ENCODE measurements at places on chromosomes 5 and 9.
A peak's percentile ranks its signal among the peaks of the same experiment; 100 is the strongest.

DNA sequence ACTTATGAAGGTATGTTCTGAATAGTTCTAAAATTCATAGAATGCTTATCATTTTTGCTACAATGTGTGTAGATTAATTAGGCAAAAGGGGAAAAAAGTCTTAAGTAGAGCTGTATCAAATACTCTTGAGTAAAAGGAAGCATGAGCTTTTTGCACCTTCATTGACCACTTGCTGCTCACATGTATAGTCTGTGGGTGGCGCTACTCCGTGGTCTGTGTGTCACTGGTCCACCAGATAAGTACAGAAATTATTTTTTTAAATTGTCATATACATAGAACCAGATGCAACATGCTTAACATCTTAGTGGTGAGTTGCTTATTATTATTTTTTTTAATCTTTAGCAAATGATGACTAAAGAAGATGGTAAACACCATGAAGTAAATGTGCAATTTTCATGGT lies 130.2 kb downstream of the MAN2A1 start:
- no peak for DNase-seq

DNA sequence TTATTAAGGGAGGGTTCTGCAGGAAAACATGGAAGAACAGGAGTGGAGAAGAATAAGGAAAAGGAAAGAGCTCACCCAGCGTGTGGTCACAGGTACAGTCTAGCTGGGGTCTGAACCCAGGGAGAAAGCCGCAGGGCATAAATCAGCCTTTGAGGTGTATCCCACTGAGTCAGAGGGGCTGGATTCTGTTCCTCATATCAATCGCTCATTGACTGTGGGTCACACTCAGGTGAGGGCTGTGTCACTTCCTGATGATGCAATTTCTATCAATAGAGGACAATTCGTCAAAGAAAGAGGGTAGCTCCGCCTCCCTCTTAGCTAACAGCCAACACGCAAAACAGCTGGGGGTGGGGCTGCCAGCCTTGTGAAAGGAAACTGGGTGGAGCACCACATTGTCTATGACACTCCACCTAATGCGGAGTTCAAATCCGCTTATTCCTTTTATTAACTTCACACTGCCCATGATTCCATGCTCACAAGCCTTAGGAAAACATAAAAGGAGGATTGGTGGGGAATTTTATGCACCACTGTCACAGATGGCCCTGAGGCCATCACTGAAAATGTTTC lies 176.2 kb downstream of the ICE1 start:
- no peak for DNase-seq

GRCh38 chr5:13460587-13460986 lies 483.9 kb downstream of the DNAH5 start:
- DNase-seq = no peak

DNA sequence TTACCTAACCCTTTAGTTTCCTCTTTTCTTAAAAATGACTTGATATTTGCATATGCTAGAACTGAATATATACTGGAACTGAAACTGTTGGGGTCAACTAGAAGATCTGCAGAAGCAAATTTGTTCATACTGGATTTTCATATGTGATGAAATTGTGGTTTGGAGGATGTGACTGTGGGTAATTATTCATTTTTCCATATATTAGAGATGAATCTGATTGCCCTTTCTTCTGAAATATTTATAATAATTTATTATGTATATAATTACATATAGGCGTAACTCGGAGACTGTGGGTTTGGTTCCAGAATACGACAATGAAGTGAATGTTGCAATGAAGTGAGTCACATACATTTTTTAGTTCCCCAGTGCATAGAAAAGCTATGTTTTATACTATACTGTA lies 149.1 kb downstream of the ATP10B start:
- DNase-seq = no peak

DNA sequence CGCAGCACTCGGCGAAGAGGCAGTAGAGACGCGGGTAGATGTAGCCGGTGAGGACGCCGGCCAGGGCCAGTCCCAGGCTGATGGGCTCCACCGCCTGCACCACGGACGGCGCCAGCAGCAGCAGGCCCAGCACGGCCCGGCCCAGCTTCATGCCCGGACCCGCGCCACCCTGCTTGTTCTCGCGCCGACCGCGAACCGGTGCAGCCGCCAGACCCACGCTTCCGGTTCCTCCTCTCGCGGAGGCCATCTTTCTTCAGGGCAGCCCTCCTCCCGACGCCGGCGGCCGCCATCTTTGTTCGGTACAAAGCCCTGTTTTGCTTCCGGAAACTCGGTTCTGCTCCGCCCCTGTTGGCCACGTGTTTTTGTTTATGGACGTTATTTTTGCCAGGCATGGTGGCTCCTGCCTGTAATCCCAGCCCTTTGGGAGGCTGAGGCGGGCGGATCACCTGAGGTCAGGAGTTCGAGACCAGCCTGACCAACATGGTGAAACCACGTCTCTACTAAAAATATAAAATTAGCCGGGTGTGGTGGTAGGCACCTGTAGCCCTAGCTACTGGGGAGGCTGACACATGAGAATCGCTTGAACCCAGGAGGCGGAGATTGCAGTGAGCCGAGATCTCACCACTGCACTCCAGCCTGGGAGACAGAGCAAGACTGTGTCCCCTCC lies at the start of gene TOR1A:
Gene TOR1A, minus strand, starts transcription at position 202 of the 667 bp plus-strand sequence. Its CDS starts 51 bp downstream, at position 151.
- DNase-seq = peak; percentile 97

- no peak for DNase-seq
These were observed 201.3 kb downstream of the MPDZ start for GRCh38 chr9:13078164-13078563.

GRCh38 chr5:103258957-103259704 lies 568 bp downstream of the MACIR start:
- no peak for DNase-seq

- DNase-seq = peak; percentile 78
These were observed 1.0 kb upstream of the RXRA start for GRCh38 chr9:134325096-134325812.

GRCh38 chr9:130890124-130890523 lies 6.5 kb downstream of the QRFP start:
- DNase-seq = no peak

DNA sequence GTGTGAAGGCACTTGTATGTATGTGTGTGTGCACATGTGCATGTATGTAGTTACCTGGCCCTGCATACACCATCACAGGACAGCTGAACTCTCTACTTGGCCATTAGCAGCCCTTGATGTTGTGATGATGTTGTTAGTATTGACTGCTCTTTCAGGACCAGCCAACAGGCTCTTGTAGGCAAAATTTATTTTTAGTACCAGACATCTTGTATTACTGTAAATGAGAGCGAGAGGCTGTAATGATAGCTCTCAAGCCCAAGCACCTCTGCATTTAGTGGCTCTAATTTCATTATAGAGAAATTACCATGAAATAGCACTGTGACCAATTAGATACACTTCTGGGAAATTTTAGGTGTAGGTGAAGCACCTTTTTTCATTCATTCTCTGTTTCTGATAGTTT lies 158.0 kb downstream of the SMARCA2 start:
- DNase-seq = no peak

- no peak for DNase-seq
These were observed 3.4 kb downstream of the FNBP1 start for GRCh38 chr9:130039528-130040147.

Data from islet precursor cell (in vitro differentiated cells).